ENCODE measurements at places on chromosomes 2 and 18.
A peak's percentile ranks its signal among the peaks of the same experiment; 100 is the strongest.

DNA sequence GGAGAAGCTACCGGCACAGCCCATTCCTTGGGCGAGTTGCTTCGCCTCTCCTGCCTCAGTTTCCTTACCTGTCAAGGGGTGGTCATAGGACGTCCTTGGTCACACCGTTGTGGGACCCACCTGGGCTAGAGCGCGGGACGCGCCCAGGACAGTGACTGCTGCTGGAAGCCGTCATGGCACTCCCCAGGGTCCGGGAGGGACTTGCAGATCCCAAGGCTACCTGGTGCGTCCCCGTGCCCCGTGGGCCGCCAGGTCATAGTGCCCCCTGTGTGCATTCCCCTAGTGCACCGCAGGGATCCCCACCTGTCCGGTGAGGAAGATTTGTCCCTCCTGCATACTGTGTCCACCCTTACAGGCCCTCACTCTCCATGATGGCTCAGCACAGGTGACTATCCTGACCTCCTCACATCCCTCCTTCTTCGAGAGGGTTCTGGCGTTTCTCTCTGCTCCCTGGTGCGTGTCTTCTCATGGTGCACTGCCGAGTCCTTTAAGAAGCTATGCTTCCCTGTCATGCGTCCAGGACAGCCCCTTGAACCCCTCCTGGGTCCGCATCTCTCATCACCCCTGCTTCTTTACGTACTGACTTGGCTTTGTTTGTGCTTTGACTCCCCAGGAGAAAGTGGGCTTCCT lies 886 bp upstream of the STK25 start:
- DNase-seq: no peak

DNA sequence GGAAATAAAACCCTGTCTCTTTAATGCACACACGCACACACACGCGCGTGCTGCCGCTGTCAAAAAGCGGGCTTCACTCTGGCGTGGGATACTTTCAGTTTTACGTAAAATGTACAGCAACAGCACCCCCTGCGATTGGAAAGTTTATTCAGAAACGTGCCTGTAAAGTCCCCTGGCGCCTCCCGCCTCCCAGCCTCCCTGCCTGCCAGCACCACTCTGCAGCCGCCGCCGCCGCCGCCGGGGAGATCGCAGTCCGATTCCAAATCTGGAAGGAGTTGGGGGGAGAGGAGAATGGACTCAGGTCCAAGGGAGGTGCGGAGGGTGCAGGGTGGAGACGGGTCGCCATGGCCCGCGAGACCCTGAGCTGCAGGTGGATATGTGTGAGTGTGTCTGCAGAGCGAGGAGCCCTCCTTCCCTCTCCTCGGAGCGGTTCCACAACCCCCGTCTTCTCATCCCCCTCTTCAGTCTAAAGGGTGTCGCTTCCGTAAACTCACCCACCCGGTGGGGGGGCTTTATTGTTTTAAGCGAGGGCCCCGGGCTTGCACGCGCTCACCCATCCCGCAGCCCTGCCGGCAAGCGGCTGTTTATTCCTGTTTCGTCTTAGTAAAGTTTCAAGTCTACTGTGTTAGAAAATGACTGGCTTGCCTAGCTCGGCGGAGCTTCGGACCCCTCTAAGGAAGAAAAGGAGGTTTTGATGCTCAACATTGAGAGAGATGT lies 1.8 kb upstream of the BCL11A start:
- peak; percentile 27 for DNase-seq

GRCh38 chr2:102058293-102058833 lies 66.6 kb downstream of the IL1R2 start:
- no peak for DNase-seq

GRCh38 chr2:61493523-61493942 lies 22.6 kb upstream of the USP34 start:
- no peak for DNase-seq

DNA sequence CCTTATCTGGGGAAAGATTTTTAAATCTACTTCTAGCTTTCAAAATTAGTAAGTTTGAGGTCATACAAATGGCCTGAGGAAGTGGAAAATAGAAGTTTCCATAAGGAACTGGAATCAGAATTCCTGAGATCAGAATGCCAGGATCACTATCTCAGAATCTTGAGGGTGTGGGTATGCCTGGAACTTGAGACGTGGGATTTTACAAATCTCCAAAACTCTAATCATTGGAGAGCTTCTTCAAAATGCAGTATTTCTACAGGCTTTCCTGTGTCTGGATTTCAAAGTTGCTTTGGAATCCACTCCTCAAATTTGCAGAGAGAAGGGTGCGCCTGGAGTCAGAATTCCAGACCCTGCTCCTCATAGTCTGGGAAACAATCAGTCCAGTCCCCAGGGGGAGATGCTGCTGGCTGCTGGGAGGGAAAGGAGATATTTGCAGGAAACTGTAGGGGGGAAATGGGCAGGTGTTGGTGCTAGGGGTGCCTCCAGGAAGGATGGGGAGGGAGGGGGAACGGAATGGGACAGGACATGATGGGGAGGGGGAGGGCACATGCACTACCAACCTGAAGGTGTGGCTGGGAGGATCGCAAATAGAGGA lies 31.0 kb upstream of the CATIP start:
- DNase-seq: no peak

GRCh38 chr2:220930271-220931076 lies 641.6 kb downstream of the EPHA4 start:
- no peak for DNase-seq

DNA sequence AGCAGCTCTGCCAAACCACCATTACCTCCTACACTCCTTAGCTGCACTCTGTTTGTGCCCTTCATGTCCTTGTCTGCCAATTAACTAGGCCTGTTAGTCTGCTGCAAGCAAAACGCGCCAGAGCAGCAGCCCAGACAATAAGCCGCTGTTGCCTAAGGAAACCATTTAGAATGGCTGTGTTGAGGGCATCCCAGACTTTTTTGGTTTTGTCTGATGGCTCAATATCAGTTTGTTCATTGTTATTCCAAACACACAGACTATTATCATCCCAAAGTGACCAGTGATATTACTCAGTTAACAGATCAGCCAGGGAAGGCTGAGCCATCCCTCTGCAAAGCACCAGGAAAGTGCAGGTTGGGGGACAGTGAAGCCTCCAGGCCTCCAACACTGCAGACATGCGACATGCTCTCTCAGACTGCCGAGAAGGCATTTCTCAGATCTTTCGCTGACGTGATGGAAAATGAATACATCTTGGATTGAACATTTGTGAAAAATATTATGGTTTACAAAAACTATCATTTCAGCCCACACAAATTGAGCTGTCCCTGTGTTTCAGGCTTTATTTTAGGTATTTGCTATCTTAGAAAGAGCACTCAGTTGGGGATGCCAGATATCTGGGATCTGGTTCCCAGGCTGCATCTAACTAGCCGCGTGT lies 182.0 kb upstream of the HNRNPA3 start:
- no peak for DNase-seq

DNA sequence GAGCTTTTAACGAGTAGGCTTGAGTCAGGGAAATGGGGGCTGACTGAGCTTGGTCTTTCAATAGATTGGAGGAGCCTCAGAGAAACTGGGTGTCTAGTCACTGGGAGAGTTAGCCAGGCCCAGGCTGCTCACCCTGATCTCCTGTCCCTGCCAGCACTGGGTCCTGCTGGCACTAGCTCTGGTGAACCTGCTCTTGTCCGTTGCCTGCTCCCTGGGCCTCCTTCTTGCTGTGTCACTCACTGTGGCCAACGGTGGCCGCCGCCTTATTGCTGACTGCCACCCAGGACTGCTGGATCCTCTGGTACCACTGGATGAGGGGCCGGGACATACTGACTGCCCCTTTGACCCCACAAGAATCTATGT lies 720 bp downstream of the KRTCAP3 start:
- no peak for DNase-seq

DNA sequence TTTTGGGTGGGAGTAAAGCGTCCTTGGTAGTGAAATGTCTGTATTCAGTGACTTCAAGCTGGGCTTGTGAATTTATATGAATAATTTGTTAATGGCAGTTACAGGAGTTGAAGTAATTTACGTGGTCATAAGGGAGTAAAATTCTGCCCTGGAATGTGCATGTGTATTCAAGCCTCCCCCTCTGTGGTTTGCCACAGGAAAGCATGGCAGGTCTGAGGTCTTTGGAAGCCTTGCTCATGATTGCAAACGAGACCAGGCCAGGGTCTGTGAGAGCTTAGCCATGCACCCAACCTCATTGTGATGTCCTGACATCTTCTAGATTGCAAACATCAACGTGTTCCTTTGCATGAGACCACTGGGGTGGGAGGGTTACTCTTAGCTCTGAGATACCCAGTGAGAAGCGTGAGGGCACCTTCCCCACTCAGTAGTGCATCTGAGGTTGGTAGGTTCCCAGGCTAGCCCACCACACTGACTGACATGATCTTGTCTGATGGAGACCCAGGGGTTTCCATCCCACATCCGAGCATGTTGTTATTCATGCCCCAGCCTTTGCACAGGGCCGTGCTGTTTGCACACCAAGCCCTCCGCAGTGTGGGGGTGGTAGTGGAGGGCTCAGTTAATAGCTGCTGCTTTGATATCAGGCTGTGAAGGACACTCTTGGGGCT lies 216.5 kb downstream of the KLHL29 start:
- no peak for DNase-seq

DNA sequence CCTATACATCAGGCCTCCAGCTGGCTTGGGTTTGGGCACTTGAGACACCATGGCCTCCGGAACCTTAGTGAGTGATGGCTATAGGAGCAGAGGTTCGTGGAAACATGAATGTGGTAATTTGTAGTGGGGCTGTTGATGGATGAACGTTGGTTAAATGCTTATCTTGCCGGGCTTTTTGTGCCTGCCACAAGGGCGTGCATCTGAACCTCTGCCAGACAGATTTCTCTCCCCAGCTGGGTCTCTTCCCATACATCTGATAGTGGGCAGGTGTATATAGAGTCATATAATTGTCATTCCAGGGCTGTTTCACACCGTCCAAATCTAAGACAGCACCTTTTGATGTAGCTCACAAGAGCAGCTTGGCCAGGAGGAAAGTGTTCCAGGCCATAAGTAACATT lies 14.7 kb downstream of the LAMA3 start:
- DNase-seq: no peak

GRCh38 chr2:71100195-71100964 lies 29.6 kb downstream of the MCEE start:
- peak; percentile 12 for DNase-seq

DNA sequence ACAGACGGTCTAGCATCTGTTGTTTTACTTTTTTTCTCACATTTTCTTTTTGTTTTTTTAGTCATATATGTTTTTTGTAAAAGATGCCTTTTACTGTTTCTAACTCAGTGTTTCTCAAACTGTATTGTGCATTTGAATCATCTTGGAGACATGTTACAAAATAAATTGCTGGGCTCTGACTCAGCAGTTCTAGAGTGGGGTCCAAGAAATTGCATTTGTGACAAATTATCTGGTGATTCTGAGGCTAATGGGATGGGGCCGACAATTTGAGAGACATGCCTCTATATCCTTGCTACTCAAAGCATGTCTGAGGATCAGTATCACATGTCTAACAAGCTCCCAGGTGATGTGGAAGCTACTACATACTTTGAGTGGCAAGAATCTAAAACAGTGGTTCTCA lies 478.8 kb downstream of the PLCL1 start:
- DNase-seq: no peak

DNA sequence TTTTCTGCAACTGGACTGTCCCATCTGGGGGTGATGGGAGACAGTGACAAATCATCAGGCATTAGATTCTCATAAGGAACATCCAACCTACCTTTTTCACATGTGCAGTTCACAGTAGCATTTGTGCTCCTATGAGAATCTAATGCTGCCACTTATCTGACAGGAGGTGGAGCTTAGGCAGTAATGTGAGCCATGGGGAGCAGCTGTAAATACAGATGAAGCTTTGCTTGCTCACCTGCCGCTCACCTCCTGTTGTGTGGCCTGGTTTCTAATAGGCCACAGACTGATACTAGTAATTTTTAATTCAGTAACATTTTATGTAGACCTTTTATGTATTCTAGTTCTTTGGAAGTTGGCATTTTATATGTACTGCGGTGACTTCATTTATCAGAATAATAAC lies 180.1 kb upstream of the SPOPL start:
- no peak for DNase-seq

- DNase-seq: no peak
Observed at GRCh38 chr18:4823091-4823490, 368.0 kb upstream of the DLGAP1 start.

- DNase-seq: no peak
Observed at GRCh38 chr2:203798296-203799087, 69.1 kb upstream of the CTLA4 start.

- DNase-seq: no peak
Observed at GRCh38 chr18:42113529-42114191, 158.6 kb downstream of the PIK3C3 start.

DNA sequence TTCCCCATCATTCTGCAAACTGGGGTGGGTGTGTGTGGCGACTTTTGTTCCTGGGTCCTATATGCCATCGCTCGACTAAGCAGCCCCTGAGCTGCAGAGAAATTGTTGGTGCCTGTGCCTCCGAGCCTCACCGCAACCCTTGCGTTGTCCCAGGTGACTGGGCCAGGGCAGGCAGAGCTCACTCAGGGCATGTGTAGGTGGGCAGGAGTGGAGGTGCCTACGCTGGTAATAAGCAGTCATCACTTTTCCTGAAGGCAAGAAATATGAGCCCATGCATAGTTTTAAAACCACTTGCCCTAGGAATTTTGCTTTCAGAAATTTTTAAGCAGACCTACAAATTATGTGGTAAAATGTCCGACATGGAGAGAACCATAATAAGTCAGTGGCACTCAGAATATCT lies 197.8 kb downstream of the SMAD7 start:
- DNase-seq: no peak

GRCh38 chr2:127542231-127542630 lies 6.7 kb downstream of the MYO7B start:
- no peak for DNase-seq

DNA sequence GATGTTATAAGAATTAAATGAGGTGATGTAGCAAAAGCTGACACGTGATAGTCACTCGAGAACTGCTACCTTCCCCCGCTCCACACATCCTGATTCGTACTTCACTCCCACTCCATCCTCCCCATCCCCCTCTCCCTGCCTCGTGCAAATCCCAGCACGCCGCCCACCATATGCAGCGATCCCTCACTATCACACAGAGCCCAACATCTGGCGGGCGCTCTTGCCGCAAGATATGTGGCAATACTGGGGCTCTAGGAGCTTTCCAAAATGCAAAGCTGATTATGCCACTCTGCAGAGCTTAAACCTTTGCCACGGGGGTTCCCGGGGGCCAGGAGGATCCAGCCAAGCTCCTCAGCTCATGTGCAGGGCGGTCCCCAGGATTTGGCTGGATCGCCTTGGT lies 37.4 kb downstream of the DNMT3A start:
- DNase-seq: no peak

- DNase-seq: no peak
Observed at GRCh38 chr2:123540291-123540690, 484.8 kb upstream of the CNTNAP5 start.

DNA sequence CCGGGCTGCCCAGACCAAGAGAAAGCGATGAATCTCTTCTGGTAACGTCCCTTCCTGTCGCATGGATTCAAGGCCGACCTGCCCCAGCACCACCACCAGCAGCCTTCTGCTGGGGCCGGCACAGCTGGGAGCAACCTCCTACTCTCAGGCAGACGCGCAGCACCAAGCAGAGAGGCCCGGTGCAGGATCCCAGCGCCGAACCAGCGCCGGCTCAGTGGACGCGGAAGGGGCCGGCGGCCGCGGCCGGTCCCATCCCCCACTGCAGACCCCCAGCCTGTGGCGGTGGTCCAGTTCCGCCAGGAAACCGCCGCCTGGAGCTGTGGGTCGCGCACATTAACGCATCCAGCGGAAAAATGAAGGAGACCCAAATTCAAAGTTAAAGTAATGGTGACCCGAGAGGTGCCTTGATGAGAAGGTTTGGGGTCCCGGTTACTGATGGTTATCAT lies 525 bp upstream of the MAL start:
- DNase-seq: no peak

GRCh38 chr18:38923540-38923939 lies 1357.9 kb upstream of the CELF4 start:
- no peak for DNase-seq

- DNase-seq: no peak
Observed at GRCh38 chr18:41693008-41693407, 262.0 kb upstream of the PIK3C3 start.
